ENCODE measurements at places on chromosomes 5 and 9. TPM values are rescaled to one million over a fixed set of nuclear protein-coding genes. Genes with fewer than 3 reads are reported as not detected.

- DNase-seq, result no peak
These were observed 58.3 kb downstream of the PTTG1 start for GRCh38 chr5:160479926-160480325.

DNA sequence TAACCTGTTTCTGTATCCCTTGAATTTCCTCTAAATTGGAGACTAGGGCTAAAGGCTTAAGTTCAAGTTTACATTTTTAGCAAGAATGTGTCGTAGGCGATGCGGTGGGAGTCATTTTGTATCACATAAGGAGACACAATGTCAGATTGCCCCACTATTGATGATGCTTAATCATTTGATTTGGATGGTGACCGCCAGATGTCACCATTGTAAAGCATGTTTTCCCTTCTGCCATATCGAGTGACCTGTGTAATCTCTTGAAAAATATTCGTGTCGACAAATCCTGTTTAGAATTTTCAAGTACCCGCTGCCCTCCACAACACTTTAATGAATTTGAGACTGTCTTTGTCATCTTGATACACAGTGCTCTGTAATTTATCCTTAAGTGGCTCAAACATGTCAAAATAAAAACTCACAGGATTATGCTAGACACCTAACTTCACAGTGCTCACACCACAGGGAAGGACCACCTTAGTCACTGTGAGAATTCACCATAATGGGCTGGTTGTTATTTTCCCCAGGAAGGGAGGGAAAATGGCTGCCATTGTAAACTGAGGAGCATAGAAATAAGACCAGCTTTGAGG, 34.5 kb upstream of the SLC46A2 start:
- peak; percentile 11 for DNase-seq

The FYB1 gene
- 15.6 TPM for total RNA-seq

The EXOSC3 gene
- 53.1 TPM for total RNA-seq

- no peak for DNase-seq
These were observed 29.1 kb downstream of the NTNG2 start for GRCh38 chr9:132190966-132191365.

DNA sequence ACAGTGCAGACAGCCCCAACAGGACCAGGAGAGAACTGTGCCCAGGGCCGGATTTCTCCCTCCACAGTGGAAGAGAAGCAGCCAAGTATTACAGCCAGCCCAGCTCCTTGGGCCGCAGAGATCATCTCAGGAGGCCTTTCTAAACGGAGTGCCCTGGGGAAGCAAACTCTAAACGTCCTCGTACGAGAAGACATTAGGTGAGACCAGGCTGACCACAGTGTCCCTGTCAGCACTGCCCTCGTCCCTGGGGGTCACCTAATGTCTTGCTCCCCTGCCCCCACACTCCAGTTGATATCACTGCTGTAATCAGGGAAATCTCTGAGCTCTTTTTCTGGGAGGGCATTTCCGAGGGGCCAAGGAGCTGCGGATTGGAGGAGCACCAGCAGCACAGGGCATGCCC, 6.5 kb downstream of the QRFP start:
- no peak for DNase-seq

GRCh38 chr5:104909803-104910202, 1347.2 kb upstream of the NUDT12 start:
- DNase-seq, result no peak

GRCh38 chr9:70609542-70610286, 195.3 kb upstream of the KLF9 start:
- DNase-seq, result no peak

- no peak for DNase-seq
These were observed 148.2 kb downstream of the GIN1 start for GRCh38 chr5:102971676-102972293.

The INSL4 gene
- total RNA-seq, result not detected

The CCL21 gene
- total RNA-seq, result 961 TPM

The ALDH1A1 gene
- 291 TPM for total RNA-seq

The FRRS1L gene
- total RNA-seq, result 2.4 TPM

GRCh38 chr5:139763930-139764791, 31.4 kb upstream of the PSD2 start:
- DNase-seq, result no peak

- DNase-seq, result no peak
These were observed 293.9 kb upstream of the IRX4 start for GRCh38 chr5:2176581-2176980.

GRCh38 chr9:71270554-71270953, 149.1 kb upstream of the TRPM3 start:
- DNase-seq, result no peak

DNA sequence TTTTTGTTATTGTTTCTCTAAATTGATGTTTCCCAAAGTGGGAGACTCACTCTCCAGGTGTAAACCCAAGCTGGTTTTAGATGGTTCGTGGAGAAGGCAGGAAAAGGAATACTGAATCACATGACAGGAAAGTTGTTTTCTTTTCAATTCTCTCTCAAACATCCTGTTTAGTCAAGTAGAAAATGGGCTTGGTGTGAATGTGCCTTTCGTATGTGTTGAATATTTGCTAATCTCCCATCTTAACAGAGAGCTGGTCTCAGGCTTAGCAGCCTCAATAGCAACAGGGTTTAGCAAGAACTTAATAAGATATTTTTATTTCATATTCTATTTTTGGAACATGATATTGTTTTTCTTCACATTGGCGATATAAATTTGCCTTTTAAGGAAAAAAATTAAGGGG, 119.7 kb downstream of the INSYN2B start:
- DNase-seq, result no peak

The SLC6A7 gene
- not detected for total RNA-seq

DNA sequence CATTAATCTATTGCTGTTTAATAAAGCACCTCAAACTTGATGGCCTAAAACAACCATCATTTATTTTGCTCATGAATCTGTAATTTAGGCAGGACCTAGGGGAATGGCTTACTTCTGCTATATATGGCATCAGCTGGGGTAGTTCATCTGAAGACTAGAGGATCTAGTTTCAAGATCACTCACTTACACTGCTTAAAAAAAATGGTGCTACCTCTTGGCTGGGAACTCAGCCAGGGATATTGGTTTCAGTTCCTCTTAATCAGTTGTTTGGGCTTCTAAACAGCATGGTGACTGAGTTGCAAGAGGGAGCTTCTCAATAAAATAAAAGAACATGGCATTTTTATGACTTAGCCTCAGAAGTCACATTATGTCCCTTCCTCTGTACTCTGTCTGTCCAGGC, 142.0 kb downstream of the FAM114A2 start:
- DNase-seq, result no peak

DNA sequence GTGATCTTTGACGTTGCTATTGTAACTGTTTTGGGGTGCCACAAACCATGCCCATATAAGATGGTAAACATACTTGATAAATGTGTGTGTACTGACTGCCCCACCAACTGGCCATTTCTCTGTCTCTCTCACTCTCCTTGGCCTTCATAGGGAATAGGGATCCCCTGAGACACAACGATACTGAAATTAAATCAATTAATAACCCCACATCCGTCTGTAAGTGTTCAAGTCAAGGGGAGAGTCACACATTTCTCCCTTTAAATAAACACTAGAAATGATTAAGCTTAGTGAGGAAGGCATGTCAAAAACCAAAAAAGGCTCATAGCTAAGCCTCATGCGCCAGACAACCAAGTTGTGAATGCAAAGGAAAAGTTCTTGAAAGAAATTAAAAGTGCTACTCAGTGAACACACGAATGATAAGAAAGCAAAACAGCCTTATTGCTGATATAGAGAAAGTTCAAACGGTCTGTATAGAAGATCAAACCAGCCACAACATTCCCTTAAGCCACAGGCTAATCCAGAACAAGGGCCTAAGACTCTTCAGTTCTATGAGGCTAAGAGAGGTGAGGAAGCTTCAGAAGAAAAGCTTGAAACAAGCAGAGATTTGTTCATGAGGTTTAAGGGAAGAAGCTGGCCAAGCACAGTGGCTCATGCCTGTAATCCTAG, 111.1 kb downstream of the UGCG start:
- no peak for DNase-seq

The TEX48 gene
- not detected for total RNA-seq

DNA sequence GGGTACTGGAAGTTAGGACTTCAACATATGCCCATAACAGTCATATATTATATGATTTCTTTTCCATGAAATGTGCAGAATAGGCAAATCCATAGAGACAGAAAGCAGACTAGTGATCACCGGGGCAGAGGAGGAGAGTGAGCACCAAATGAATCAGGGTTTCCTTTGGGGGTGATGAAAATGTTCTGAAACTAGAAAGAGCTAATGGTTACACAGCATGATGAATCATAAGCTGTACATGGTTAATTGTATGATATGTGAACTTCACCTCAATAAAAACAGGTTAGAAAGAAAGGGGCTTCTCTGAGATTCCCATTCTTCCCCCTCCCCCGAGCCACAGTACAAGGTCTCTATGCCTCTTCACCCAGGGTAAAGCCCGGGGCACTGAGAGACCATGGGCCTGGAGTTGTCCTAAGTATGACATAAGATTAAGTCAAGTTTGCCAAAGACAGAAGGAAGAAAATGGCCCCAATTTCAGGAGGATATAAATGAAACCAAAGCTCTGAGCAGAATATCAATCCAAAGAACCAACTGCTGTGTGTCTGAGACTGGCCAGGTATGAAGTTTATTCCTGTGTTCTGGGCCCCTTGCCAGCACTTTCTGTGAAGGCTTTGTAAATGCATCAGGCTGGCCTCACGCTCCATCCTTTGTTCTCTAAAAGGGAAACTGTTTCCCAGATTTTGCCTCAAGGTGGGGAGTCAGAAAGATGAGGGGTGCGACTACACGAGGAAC, 243.8 kb downstream of the CDK5RAP2 start:
- DNase-seq, result peak; percentile 72

- DNase-seq, result no peak
These were observed 69.8 kb downstream of the MAPKAP1 start for GRCh38 chr9:125637241-125637640.

The DMRTA1 gene
- total RNA-seq, result 3.9 TPM

The SLC38A9 gene
- total RNA-seq, result 40.7 TPM

DNA sequence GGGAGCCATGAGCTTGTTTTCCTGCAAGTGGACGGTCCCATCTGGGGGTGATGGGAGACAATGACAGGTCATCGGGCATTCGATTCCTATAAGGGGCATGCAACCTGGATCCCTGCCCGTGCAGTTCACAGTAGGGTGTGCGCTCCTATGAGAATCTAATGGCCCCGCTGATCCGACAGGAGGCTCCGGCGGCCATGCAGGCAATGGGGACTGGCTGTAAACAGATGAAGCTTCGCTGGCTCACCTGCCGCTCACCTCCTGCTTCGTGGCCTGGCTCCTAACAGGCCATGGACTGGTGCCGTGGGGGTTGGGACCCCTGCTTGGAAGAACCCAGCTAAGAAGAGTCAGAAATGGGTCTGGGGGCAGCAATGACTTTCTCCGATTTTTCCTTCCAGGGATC, 21.0 kb downstream of the PAEP start:
- no peak for DNase-seq
